ENCODE measurements at places on chromosomes 7 and 10.
A peak's percentile ranks its signal among the peaks of the same experiment; 100 is the strongest.

DNA sequence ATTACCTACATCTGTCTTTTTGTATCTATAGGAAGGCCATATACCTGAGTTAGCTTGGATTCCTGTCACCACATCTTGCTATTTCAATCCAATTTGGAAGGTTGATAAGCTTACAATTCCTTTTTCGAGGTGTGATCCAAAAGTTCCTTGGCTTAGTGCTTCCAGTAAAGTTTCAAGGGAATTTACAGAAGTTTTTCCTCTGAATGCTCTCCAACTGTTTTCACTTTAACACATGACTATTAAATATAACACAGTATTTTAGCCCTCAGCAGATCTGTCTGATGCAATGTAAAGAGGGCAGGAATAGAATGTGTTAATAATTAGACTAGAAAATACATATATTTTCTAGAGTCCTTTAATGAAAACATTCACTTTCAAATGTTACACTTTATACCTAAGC lies 171.4 kb downstream of the DKK1 start:
- DNase-seq: no peak

DNA sequence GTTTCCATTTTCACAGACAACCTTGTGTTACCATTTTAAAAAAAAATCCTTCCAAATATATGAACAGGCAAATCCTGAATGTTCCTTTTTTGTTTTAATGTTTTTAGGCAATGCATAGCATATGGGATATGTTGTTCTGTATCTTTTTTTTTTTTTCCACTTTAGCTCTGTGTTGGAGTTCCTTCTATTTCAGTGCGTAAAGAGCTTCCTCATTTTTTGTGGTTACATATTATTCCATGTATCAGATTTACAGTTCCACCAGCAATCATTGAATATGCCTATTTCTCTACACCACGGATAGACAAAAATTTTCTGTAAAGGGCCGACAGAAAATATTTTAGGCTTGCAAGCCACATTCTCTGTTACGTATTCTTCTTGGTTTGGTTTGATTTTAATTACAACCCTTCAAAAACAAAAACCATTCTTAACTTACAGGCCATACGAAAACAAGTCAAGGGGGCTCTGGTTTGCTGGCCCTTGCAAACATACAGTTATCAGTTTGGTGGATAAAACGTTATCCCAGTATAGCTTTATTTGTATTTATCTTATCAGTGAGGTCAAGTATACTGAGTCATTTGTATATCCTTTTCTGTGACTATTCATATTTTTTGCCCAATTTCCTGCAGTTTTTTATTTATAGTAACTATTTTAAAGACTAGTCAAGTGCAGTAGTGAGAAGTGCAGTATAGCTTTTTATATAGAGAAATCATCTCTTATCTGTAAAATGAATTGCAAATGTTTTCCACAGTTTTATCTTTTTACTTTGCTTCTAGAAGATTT lies 55.7 kb downstream of the RALA start:
- DNase-seq: no peak

DNA sequence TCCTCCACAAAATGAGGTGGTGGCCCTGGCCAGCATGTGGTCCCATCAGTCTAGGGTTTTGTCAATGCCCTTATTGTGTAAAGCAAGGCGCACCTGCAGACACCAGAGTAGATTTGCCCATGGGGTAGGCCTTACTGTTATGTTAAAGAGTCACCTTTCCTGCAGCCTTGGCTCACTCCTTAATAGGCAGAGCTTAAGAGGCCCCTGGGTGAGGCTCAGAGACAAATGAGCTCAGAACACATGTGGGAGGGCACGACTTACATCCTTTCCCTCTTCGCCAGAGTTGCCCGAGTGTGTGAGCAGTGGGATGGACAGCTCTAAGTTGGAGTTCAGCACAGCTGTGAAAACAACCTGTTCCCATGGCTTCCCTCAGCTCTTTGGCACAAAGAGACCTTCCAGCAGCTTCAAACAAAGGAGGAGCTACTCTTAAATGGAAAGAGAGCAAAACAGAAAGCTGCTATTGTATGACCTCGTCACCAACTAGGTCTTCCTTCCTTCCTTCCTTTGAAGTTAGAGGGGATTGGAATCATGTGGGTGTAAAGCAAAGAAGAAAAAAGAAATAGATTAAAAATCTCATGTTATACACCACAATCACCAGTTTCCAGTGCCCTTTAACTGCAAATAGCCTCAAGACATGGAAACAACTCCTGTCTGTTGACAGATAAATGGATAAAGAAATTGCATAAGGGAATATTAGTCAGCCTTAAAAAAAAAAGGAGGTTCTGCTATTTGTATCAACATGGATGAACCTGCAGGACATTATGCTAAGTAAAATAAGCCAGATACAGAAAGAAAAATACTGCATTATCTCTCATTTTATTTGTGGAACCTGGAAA lies 11.9 kb upstream of the XPNPEP1 start:
- DNase-seq: no peak

- DNase-seq: peak; percentile 44
These were observed 135.3 kb downstream of the PTPN20 start for GRCh38 chr10:47046321-47047126.

DNA sequence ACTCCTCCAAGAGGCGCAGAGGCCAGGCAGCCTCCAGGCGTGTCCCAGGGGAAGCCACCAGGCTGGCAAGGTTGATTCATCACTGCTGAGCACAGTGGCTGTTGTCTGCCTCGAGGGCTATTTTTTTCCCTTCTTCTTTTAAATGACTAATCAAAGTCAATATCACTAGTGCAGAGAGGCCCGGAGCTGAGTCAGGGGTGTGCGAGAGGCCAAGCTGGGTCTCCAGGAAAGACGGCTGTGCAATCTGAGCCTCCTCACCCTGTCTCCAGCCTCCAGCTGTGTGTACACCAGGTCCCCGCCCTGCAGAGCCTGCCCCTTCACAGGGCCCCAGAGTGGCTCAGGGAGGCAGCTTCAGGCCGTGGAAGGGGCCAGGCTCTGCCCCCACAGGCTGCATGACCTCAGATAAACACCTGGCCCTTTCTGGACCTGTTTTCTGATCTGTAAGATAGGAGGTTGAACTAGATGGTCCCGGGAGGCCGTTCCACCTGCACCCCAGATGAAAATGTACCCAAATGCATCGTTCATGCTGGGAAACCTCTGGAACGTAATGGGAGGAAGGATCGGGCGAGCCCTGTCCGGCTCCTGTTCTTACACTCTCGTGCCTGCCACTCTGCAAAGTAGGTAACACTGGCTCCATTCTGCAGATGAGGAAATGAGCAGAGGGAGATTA lies 3.7 kb downstream of the STX1A start:
- no peak for DNase-seq

DNA sequence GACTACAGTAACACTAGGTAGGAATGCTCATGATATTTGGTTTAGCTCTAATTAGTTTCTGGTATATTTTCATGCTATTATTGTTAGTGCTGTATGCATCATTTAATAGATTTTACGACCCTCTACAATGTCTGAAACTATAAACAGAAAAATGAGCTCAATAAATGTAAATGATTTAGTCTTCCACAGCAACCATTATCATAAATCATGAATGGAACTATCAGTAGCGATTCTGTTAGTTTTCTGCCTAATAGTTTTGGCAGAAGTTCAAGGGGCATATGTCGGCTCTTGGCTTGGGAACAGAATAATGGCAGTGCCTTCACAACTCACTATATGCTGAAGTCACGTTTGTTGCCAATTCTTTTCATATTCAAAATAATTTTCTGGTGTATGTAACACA lies 494.8 kb downstream of the PARD3 start:
- no peak for DNase-seq

DNA sequence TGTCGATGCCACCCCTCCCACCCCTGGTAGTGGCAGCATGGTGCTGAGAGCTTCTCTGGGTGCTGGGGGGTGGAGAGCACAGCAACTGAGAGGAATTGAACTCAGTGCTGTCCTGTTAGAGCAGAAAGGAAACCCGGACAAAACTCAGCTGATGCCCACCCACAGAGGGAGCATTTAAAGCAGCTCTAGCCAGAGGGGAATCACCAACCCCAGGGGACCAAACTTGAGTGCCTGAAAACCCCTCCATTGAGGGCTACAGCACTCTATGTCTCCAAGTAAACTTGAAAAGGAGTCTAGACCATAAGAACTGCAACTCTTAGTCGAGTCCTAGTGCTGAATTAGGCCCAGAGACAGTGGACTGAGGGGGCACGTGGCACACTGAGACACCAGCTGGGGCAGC lies 16.8 kb upstream of the FOXI2 start:
- no peak for DNase-seq

DNA sequence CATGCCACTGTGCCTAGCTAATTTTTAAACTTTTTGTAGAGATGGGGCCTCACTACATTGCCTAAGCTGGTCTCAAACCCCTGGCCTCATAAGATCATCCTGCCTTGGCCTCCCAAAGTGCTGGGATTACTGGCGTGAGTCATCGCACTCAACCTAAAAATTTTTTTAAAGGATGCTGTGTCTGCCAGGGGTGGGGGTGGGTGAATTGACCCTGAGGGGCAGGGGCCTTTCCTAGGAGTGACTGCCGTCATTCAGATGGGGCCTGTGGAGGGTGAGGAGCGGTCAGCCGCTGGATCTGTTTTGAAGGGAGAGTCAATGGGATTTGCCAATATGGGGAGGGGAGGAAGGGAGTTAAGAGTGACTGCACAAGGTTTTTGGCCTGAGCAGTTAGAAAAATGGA lies 89.4 kb downstream of the C10orf105 start:
- no peak for DNase-seq

DNA sequence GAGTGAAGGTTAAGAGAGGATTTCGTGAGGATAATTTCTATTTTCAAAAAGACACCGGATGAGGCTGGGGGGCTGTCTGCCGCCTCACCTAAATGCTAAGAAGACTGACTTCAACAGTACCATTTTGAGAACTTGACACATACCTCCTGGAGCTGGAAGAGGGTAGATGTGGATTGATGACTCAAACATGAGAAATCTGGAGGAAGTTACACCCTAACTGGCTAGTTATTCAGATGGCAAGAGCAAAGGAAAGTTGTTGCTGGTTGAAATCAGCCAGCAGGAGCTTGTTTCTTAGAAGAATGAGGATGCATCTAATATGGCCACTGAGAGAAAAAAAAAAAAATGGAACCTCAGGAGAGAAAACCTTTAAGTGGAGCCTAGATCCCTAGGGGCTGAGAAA lies 76.2 kb upstream of the KIAA1217 start:
- no peak for DNase-seq

DNA sequence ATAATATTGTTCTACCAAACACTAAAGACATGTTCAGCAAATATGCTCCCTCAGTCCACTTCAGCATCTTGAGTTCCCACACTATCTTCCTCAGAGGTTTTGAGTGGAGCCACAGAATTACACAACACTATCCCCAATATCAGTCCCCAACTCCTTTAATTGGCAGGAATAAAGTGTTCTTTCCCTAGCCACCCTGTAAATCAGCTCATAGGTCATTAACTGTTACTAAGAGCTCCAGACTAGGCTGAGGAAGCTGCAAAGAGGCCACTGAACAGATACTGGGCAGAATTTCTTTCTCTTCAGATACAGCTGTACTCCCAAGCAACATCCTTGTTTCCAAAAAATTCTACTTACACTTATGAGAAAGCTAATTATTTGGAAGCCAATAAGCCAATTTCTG lies 11.6 kb upstream of the KAT6B start:
- DNase-seq: no peak

- DNase-seq: no peak
These were observed 174.2 kb upstream of the INSYN2A start for GRCh38 chr10:127370601-127371000.

- no peak for DNase-seq
These were observed 47.1 kb downstream of the NXPH1 start for GRCh38 chr7:8480527-8480926.

- DNase-seq: no peak
These were observed 258.0 kb upstream of the LYZL1 start for GRCh38 chr10:29030900-29031299.

- no peak for DNase-seq
These were observed 108.0 kb upstream of the HABP2 start for GRCh38 chr10:113444766-113445365.

DNA sequence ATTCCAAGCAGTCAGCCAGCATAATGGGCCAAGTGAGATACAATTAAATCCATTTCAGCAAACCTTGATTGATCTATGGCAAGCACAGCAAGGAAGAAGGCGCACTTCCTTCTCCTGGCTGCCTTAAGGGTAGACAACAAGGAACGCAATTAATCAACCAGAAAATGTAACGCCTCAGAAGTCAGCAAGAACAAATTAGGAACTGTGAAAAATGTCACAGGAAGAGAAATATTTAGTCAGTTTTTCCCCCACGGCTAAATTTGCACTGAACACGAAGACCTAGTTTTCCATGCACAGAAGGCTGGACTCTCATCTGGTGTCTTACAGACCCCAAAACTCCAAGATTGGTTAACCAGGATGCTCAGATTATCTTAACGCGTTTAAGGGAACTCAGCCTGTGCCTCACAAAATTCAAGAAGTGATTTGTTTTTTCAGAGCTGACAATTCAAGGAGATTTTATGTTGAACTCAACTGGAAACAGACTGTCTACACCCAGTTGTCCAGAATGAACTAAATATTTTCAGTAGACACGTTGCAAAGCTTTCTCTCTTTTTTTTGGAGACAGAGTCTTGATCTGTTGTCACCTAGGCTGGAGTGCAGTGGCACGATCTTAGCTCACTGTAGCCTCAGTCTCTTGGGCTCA lies 14.2 kb downstream of the SNX8 start:
- no peak for DNase-seq

DNA sequence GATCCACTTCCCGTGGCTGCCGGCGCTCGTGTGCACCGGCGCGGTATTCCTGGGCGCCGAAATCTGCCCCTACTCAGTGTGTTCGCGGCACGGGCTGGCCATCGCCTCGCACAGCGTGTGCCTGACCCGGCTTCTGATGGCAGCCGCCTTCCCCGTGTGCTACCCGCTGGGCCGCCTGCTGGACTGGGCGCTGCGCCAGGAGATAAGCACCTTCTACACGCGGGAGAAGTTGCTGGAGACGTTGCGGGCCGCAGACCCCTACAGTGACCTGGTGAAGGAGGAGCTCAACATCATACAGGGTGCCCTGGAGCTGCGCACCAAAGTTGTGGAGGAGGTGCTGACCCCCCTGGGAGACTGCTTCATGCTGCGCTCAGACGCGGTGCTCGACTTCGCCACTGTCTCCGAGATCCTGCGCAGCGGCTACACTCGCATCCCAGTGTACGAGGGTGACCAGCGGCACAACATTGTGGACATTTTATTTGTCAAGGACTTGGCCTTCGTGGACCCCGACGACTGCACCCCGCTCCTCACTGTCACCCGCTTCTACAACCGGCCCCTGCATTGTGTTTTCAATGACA lies 1.3 kb downstream of the CNNM1 start:
- no peak for DNase-seq

DNA sequence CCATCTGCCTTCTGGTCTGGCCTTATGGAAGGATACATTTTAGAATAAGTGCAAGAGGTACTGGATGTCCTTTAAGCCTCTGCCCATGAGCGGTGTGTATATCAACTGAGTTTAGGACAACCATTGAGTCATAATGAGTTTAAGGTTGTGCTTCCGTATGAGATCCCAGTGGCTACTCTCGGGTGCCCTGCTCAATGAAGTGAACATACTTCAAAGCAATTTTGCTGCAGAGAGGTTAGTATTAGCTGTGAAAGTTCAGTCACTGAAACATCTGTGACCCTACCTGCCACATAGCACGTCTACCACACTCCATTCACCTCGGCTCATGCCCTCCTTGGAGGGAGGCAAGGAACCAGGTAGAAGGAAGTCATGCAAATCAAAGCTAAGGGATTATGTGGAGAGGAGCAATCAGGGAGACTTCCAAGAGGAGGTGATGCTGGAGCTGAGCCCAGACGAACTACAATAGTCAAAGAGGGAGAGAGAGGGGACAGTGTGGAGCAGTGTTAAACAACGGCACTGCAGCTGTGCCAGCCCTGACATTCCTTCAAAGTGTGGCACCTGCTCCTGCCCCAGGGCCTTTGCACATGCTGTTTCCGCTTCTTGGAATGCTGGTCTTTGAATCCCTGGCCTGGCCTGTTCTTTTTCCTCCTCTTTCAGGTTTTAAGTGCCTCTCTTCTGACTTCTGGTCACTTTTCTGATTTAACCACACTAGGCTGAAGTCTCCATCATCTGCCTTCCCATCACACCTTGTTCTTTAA lies 25.4 kb downstream of the BTBD16 start:
- DNase-seq: no peak

Data from suprapubic skin (tissue), 4 donors.